Activated CD4-positive, alpha-beta T cell treated with anti-CD3 and anti-CD28 coated beads, Interleukin-2, amount 10 ng/mL, durations not matched to agents 24 days and 14 days (primary cell): ENCODE measurements at places on chromosomes 2 and 18. TPM values are rescaled to one million over a fixed set of nuclear protein-coding genes. Genes with fewer than 3 reads are reported as not detected.

DNA sequence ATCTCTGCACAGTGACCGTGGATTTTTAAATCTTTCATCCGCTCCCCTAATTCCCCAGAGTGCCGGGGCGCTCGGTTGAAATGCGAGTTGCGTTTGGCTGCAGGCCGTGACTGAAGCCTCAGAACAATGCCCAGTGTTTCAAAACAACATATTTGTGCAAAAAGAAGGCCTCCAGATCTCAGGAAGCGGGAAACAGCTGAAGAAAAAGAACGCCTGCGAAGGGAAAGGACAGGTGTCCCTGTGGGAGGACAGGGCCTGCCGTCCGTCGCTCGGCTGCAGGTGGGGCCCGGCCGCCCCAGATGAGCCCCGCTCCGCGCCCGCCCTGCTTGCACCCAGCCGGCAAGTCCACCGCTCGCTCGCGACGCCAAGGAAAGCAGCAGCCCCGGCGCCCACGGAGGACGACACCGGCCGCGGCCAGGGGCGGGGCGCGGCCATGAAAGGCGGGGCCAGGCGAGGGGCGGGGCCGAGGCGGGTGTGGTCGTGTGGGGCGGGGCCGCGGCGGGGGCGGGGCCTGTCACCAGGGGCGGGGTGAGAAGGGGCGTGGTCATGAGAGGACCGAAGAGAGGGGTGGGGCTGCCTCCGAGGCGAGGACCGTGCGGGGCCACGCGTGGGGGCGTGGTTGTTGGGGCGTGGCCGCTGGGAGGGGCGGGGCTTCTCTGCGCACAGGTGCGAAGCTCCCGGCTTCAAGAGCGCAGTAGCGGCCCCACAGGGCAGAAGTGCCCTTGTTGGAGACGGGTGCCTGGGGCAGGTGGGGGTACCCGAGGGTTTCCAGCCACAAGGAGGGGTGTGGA is 17.6 kb upstream of the BOK start:
- peak; percentile 90 for DNase-seq

DNA sequence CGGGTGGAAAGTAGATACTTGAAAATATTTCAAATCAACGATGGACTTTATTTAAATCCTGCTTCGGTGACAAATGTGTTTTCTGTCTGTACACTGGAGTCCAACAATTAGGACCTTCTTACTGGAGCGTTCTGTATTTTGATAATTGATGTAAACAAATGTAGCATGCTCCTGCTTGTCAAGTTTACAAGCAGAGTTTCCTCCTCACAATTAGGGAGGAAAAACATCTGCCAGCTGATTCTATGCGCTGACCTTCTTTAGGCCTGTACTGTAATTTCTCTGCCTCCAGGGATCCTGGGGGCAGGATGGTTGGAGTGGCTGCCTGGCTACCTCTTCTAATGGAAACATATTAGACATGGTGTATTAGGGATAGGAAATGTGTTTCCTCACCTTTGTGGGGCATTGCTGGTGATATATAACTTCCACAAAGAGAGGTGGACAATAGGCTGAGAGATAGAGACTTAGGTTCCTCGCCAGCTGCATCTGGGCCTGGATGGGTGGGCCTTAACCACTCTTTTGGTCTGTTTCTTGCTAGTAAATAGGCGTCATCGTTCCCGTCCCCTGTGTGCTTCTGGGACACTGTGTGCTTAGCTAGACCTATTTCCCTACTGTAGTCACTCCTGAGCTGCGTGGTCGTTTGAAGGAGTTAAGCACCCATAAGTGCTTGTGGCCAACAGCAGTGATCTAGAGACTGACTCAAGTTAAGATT is 19.3 kb downstream of the GATA6 start:
- DNase-seq, result no peak

GRCh38 chr18:31302991-31303390 is 15.0 kb upstream of the DSG1 start:
- no peak for DNase-seq

DNA sequence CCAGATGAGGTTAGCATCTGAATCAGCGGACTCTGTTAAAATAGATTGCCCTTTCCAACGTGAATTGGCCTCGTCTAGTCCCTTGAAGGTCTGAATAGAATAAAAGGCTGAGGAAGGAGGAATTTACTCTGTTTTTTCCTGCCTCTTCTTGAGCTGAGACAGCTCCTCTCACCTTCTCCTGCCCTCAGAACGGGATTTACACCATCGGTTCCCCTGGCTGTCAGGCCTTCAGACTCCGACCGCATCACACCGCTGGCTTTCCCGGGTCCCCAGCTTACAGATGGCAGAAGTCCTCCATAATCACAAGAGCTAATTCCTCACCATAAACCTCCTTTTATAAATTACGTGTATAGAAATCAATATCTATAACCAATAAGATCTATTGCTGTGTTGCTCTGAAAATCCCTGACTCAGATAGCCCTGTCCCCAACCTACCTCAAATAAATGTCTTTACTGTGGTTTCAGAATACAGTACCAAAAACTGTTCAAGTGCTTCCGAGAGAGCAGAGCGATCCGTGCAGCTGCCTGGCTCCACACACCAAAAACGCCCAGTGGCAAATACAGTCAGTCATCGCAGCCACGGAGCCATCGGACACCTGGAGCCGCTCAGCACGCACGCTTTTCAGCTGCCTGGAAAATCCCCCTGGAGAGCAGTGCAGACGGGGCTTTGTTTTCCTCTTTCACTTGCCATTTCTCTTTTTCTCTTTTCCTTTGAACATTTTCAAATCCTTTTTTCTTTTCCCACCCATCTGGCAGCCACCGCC is 196.9 kb downstream of the NRP2 start:
- no peak for DNase-seq

- no peak for DNase-seq
Observed at GRCh38 chr2:34806891-34807290, 1207.8 kb upstream of the FAM98A start.

- peak; percentile 83 for DNase-seq
Observed at GRCh38 chr2:219689676-219690628, 62.5 kb downstream of the SLC4A3 start.

- no peak for DNase-seq
Observed at GRCh38 chr2:74675090-74675489, 21.0 kb downstream of the SEMA4F start.

DNA sequence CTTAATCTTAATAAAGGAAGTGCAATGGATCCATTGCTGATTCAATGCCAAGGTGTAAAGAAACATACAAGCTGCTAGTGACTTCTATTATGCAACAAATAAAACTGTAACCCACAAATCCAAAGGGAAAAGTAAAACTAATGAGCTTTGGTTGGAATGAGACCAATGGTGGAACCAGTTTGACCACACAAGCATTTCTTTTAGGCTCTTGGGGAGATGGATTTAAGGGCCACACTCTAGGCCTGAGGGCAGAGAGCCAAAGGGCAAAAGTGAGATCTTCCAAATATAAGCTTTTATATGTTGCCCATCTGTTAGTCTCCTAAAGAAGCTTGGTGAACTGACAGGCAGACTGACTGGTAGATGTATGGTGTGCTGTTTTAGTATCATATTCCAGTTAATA is 41.5 kb upstream of the MMADHC start:
- no peak for DNase-seq

MC5R gene
- not detected in 2 replicates for total RNA-seq

CTAGE1 gene
- total RNA-seq, result not detected in 2 replicates

ARL4C gene
- total RNA-seq, result 43.2 and 45.0 TPM in 2 replicates

INHBB gene
- not detected in 2 replicates for total RNA-seq

SCN7A gene
- not detected in 2 replicates for total RNA-seq
